ENCODE measurements at places on chromosomes 5 and 9.

- no peak for DNase-seq
Measured at GRCh38 chr9:135328485-135329417, 150.8 kb upstream of the PPP1R26 start.

DNA sequence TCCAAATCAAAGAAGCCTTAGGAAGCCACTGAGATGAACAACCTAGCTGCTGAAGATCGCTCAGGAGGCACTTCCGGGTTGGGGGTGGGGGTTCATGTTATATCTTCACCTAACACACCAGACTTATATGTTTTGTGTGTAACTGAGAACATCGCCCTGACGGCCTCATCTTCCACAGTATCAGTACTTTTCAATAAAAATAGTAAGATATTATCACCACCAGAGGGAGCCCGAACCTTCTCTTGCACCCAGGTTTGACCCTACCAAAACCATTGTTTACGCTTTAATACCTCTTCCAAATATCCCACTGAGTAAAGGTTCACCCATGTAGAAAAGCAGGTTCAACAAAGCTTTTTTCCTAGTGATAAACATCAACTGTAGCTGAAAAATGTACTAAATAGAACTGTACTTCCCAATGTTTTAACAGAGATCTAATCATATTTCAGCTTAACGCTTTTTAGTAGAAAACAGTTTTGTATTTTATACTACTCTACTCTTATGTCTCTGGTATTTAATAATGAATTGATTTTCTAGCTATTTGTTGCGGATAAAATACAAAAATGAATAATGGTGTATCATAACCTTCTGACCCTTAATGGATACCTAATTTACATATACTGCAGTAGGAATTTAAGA, 244.0 kb downstream of the EPB41L4A start:
- DNase-seq: no peak

- no peak for DNase-seq
Measured at GRCh38 chr9:127789179-127789578, 3.3 kb downstream of the CDK9 start.

- DNase-seq: no peak
Measured at GRCh38 chr9:136550439-136551289, 4.8 kb upstream of the NOTCH1 start.

DNA sequence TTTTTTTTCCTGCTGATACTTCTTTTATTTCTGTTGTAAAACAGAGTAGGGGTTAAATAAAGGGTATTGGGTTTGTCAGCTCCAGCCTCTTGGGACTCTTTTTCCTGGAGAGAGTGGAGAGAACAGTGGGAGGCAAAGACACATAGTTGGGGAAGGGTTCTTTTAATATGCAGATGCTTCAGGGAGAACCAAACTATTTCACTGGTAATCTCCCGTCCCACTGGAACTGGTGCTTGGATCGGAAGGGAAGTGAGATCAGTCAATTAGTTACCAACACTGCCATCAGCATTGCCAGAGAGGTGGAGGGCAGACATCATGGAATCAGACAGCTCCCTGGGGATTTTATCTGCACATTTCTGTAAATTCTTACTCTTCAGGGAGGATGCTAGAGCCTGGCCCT, 47.6 kb upstream of the ELOVL7 start:
- no peak for DNase-seq

DNA sequence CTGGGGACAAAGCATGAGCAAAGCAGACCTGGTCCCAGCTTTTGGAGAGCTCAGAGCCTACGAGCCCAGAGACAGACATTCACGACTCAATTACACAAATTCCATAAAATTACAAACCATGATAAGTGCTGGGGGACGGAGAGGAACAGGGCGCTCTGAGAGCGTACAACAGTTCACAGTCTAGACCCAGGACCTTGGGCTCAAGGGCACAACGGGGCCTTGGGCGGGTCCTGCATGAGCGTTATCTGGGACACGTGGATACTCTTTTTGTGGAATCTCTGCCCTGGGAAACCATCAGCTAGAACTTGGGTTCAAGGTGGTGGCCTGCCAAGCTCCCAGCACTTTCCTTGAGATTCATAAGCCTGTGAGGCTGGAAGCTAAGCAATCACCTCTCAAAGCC, 9.4 kb upstream of the ANXA6 start:
- DNase-seq: no peak

- no peak for DNase-seq
Measured at GRCh38 chr5:153625826-153626354, 135.4 kb downstream of the GRIA1 start.

DNA sequence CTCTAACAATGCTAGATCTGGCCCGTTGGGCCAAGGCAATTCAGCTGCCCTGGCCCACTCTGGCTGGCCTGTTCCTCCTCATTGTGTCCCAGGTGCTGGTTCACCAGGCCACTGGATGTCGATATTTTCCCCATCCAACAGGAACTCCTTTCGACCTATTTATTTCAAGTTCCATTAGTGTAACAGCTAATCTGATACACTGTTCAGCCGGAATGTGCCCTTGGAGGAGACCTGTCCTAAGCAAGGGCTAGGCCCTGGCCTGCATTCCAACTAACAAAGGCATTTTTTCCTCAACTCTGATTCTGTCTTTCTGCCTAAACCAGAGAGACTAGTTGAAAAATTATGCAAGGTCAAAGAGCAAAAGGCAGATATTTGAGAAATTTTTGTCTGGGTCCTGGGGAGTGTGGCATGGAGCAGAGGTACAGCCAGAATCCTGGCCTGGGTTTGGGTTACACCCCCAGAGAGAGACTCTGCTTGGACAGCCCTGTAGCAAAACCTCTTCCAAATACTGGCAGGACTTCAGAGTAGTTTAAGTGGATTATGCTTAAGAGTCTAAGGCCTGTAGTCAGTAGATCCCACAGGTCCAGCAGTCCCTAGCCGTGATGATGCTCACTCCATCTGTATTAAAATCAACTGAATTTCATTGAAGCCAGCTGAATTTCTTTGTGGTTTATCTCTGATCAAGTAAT, 36.1 kb downstream of the MARCHF11 start:
- no peak for DNase-seq

- no peak for DNase-seq
Measured at GRCh38 chr9:134284273-134284672, 42.0 kb upstream of the RXRA start.

- DNase-seq: no peak
Measured at GRCh38 chr9:35273591-35273990, 111.8 kb downstream of the UNC13B start.

GRCh38 chr5:57598097-57598496, 115.5 kb upstream of the ACTBL2 start:
- DNase-seq: no peak

DNA sequence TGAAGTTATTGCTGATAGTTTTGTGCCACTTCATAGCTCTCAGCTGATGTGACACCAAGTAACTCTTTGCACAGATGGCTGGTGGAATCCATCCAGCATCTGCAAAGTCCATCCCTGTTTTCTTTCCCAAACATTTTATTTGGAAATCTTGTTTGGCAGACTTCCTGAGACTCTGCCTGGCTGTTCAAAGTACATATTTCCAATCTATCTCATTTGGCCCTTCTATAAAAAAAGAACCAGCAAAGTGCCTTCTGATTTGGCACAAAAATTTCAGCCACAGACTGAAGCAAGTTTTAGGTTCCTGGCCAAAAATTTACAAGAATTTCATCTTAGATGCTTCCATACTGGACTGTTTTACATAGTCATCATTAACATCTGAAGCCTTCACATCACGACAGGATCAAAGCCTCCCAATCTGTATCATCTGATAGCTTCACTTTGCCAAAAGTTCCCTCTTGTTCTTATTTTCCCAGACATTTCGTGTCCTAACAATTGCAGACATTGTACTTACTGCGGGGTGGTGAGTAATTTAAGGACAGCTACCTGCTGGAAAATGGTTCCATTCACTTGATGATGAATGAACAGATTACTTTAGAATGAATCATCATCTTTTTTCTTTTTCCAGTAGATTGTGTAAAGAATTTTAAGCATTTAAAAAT, 377.3 kb downstream of the KIAA0825 start:
- DNase-seq: no peak

DNA sequence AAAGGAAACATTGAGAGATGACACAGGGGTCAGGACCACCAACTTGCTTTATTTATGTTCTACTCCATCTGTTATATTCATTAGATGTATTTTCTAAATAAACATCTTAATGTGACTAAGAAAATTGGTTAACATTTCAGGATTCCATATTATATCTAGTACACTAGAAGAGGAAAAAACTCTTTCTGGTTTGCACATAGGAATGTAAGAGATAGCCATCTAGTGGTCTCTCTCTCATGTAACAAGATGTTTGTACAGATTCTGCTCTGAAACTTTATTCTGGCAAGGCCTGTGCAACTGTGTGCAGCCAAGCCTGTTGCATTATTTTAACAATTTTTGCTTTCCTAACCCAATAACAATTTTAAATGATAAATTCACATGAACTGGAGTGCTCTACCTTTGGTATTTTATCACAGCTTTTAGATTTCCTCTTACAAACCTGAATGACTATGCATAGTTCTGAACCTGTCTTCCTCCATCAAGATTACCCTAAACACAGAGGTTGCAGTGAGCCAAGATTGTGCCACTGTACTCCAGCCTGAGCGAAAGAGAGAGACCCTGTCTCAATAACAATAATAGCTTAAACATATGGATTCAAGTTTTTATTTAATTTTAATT, 148.2 kb downstream of the GIN1 start:
- no peak for DNase-seq

- no peak for DNase-seq
Measured at GRCh38 chr9:112747094-112747493, 3.5 kb upstream of the SNX30 start.

DNA sequence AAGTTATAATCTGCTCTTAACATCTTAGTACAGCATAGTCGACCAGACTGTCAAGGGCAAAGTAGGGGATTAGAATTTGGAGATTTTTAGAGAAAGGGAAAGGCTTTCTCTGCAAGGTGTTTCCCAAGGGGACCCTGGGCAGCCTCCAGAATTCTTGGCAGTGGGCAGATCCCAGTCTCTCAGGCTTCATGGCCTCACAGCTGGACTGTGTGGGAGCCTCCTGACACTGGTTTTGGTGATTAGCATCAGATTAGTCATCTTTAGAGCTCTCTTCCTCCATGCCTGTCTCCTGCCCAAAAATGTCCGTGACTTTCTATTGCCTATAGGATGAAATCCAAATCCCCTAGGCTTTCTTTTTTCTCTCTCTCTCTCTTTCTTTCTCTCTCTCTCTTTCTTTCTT, 370.7 kb downstream of the ZSWIM6 start:
- no peak for DNase-seq

GRCh38 chr9:121636341-121636865, 15.0 kb upstream of the DAB2IP start:
- DNase-seq: no peak

- no peak for DNase-seq
Measured at GRCh38 chr5:140417235-140417634, 15.6 kb downstream of the ANKHD1 start.

- DNase-seq: no peak
Measured at GRCh38 chr5:111694133-111694532, 62.9 kb downstream of the NREP start.

DNA sequence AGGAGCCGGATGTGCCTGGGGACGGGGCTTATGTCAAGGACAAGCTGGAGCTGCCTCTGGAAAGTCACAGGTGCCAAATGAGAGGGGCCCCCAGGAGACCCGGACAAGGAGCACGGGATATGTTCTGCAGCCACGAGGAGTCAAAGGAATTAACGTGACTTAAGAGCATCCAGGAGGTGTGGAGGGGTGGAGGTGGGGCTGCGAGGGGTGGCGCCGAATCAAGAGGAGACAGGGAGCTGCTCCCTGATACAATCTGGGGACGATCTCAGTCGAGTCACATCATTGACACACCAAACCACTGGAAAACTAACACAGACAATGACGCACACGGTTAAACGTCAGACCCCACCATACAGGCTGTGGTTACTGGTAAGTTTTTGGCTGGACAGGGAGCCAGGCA, 10.4 kb downstream of the CCDC127 start:
- no peak for DNase-seq

GRCh38 chr5:136522217-136522956, 157.0 kb upstream of the TRPC7 start:
- DNase-seq: no peak

DNA sequence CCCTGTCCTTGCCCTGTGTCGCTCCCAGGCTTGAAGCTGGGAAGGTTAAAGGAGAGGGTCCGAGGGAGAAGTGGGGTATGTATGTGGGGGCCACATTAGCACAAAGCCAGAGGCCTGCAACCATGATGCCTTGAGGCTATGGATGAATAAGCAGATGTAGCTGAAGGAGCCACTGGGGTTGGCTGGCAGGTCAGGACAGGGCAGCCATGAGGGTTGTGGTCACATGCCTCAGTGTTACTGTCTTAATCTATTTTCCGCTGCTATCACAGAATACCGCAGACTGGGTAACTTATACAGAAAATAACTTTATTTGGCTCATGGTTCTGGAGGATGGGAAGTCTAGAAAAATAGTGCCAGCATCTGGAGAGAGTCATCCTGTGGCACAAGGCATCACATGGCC, 9.2 kb upstream of the GRHPR start:
- DNase-seq: no peak

DNA sequence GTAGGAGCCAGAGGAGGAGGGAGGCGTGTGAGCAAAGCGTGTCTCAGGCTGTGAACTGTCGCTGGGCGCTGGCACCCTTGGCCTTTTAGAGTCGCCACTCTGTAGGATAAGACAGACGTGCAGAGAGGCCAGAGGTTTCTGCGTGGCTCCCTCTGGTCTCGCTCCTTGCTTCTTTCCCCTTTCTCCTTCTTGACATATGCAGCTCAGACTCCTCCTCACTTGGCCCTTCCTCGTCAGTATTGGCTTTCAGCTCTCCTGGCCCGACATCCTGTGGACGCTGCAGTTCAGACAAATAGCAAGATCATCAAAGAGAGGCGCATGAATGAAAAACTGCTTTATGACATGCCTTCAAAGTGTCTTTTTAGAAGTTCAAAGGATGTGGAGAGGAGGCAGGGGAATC, 116.8 kb upstream of the SPRY4 start:
- no peak for DNase-seq

- no peak for DNase-seq
Measured at GRCh38 chr5:34059977-34060376, 17.0 kb upstream of the C1QTNF3 start.

GRCh38 chr9:133780962-133781827, 43.0 kb upstream of the SARDH start:
- no peak for DNase-seq

DNA sequence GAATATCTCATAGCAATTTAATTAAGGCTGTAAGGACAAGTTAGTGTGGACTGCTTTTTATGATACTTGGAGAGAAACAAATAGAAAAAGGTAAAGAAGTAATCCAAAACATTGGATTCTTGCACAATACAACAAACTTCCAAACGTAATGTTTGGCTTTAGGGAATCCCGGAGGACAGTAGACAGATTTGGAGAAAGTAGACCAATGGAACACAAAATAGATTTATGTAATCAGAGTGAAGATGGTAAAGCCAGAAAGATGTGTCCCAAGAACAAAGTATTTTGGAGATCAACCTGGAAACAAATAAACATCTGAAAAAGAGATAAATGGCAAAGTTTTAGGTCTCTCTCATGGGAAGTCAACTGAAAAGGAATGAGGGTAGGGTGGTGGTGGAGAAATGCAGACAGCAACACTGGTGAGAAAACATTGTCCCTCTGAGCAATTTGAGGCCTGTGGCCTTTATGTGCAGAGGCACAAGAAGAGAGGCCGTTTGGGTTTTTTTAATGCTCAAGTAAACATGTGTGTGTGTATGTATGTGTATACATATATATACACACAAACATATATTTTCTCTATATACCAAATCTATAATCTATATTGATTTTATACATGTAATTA, 620.6 kb downstream of the PDE4D start:
- DNase-seq: no peak

GRCh38 chr5:149666212-149666852, 63.8 kb upstream of the PPARGC1B start:
- DNase-seq: no peak

Measured in activated CD8-positive, alpha-beta memory T cell treated with anti-CD3 and anti-CD28 coated beads for 1 hour (primary cell).